ENCODE measurements at places on chromosomes 3 and 15.

- DNase-seq = no peak
Measured at GRCh38 chr3:125211523-125212090, 941 bp downstream of the SLC12A8 start.

DNA sequence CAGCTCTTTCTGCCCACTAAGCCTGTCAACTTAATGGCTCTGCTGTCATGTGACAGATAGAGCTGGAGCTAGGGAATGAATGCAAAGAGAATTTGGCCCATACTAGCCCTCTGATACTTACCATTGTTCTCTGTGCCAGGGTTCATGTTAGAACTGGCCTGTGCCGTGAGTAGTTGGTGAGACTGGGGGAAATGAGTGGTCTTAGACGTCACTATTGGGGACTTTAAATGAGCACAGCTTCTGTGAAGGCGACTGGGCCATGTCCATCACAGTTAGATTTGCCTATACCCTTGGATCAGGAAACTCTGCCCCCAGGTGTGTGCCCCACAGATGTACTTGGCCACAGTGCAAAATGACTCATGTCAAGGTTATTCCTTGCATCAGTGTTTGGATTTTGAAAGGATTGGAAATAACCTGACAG is 124.9 kb downstream of the PTPRG start:
- DNase-seq = no peak

DNA sequence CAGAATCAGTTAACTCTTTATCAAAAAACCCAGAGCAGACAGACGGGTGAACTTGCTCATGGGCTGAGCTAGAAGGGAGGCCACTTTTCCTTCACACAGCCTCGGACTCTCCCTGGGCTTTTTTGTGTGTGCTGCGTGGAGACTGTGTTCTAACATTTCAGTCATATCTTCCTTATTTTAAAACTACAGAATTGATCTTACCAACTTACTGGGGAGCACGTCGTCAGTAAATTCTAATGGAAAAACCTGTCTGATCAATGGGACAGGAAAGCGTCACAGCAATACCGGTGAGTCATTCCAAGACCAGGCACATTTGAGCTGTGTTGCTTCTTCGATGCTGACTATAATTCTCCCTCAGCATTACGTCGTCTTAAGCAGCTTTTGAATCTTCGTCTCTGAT is 145.1 kb downstream of the LPP start:
- no peak for DNase-seq

DNA sequence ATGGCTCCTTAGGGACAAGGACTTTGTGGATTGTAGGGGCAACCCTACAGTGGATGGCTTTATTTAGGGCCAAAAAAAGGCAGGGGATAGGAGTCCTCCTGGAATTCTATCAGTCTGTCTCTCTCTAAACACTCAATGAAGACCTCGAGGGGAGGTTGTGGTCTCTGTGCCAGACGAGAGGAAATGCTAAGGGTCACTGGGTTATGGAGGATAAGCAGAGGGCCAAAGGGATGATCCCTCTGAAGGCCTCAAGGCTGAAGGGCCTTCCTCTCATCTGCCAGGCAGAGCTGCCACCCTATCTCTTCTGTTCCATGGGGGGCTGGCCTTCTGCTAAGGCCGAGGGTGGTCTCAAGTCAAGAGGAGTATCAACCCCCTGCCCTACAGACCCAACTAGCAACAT is 27.0 kb downstream of the PLXNB1 start:
- no peak for DNase-seq

DNA sequence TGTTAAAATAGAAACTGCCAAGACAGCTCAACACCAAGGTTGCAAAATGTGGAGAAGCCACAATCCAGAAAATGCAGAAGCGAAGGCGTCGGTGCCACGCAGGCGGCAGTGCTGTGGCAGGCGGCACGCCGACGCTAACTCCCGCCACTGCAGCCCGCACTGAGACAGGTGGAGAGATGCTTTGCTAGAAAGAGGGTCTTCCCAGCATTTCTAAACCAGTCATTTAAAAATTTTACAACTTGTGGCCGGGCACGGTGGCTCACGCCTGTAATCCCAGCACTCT is 23.2 kb downstream of the CYFIP1 start:
- DNase-seq = no peak

DNA sequence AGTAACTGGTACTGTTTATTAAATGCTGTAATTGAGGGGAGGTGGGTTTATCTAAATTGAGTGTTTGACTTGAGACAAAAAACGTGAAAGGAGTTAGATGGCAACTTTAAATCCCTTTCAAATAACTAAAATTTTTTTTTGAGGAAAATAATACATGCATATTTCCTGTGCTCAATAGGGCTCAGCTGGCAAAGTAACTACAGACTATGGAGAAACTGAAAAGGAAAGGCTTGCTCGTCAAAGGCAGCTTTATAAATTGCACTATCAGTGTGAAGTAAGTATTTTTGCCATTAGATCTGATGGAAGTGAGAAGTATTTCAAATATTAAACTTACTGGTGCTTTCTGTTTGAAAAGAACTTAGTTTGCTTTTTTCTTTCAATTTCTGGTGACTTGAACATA is 72.2 kb downstream of the DZIP3 start:
- DNase-seq = no peak

DNA sequence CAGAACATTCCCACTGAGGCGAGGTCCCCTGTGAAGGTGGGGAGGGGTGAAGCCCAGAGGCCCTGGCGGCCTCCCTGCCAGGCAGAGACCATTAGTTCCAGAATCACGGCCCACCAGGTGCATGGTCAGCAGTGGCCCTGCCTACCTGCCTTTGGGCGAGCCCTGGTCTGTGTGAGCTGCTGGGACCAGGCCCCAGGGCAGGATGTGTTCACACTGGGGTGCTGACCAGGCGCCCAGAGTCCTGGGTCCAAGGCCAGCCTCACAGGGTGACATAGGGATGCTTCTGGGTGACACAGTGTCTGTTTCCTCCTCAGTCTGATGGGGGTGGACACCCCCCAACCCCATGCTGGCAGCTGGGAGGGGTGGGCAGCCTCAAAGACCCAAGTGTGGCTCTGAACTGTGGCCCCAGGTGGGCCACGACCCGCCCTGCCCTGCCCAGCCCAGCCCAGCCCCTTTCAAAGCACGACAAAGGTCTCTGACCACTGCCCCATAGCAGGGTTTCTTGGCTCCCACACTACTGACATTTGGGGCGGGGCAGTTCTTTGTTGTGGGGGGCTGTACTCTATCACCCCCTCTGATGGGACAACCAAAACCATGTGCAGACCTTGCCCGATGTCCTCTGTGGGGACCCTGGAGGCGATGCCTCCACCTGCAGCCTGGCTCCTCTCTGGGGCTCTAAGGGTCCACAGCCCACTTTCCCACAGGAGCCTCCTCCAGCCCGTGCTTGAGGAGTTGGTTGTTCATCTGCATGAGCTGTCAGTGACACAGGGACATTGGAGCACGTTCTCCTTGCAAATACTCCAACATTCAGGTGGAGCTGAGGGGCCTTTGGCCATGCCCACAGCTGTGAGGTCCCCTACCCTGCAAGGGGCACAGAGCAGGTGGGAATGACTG is 44.8 kb upstream of the SLC41A3 start:
- DNase-seq = no peak

- no peak for DNase-seq
Measured at GRCh38 chr15:92902737-92903593, 2.8 kb downstream of the CHD2 start.

DNA sequence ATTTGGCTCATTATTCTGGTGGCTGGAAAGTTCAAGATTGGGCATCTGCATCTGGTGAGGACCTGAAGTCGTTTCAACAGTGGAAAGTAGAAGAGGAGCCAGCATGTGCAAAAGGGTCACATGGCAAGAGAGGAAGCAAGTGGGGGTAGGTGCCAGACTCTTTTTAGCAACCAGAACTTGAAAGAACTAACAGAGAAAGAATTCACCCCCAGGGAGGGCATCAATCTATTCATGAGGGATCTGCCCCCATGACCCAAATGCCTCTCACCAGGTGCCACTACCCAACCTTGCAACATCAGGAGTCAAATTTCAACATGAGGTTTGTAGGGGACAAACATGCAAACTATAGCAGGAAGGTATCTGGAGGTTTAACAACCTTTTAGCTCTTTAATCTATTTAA is 10.3 kb upstream of the RYK start:
- no peak for DNase-seq

DNA sequence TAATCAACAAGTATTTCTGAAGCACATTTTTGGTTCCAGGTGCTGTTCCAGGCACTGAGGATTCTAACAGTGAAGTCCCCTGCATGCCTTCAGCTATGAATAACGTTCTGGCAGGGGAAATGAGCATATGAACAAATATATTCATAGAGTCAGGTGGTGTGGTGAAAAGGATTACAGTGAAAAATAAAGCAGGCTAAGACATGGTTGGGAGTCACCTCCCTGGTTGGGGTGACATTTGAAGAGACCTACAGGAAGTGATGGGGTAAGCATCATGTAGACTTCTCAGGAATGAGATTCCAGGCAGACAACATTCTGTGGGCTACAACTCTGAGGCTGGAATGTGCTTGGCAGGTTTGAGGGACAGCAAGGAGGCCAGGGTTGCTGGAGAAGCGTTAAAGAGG is 15.0 kb downstream of the FRMD4B start:
- no peak for DNase-seq

DNA sequence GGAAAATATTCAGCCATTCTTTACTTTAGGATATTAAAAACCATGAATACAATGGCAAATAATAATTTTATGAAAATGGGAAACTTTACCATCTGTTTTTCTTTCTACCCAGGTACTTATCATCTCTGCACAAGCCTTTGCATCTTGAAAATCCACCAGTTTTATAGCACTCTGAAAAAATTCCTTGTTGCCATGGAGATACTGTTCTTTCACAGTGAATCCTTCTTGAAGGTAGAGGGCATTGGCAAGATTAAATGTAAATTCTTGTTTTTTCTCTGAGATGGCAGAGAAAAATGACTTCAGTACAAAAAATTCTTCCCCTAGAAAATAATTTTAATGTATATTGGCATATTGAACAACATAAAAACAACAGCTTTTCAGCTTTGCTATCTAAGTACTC is 6.9 kb downstream of the SERPINI2 start:
- no peak for DNase-seq

- no peak for DNase-seq
Measured at GRCh38 chr15:29101491-29101890, 168.1 kb downstream of the NSMCE3 start.

- no peak for DNase-seq
Measured at GRCh38 chr3:39542588-39542988, 75.1 kb downstream of the MOBP start.

- DNase-seq = no peak
Measured at GRCh38 chr15:41020311-41020710, 67.0 kb downstream of the CHAC1 start.

DNA sequence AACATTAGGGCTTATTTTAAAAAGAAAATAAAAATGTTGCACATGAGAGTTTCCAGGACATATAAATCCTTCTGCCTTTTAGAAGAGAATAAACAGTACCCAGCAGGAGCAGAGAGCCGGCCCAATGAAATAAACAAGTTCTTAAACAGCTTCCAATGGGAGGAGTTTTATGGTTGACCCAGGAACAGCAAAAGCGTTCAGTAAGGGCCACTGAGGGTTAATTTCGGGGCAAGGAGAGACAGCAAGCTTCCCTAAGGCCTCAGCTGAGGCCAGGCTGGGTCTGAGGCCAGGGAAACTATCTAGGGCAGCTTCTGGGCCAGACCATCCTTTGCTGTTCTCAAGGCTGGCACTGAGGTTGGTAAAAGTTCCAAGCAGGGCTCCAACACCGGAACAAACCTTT is 3.4 kb downstream of the PDZRN3 start:
- DNase-seq = no peak

- no peak for DNase-seq
Measured at GRCh38 chr15:100172356-100173024, 169.3 kb downstream of the ADAMTS17 start.

- DNase-seq = no peak
Measured at GRCh38 chr3:149588909-149589308, 68.9 kb downstream of the WWTR1 start.

- no peak for DNase-seq
Measured at GRCh38 chr3:44439499-44440295, 37.8 kb downstream of the ZNF445 start.

GRCh38 chr3:99637016-99637367 is 1.4 kb upstream of the COL8A1 start:
- DNase-seq = no peak

DNA sequence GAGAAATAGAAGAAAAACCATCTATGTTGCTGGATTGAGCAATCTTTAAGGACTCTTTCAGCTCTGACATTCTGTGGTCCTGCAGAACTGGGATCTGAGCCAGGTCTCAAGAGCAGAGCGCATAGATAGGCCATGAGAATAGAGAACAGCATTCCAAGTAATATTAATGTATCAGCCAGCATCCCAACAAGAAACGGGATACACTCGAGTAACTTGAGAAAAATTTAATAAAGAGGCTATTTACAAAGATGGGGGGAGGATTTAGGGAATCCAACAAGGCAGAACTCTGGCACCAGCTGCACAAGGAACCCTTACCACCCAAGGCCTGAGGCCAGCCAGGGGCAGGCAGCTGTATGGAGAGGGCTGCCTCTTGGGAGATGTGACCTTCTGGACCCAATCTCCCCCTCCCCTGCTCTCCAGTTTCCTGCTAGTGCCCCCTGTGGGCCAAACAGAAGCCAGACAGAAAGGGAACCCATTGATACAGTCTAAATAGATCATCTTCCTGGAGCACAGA is 8.2 kb downstream of the TMOD2 start:
- peak; percentile 63 for DNase-seq

DNA sequence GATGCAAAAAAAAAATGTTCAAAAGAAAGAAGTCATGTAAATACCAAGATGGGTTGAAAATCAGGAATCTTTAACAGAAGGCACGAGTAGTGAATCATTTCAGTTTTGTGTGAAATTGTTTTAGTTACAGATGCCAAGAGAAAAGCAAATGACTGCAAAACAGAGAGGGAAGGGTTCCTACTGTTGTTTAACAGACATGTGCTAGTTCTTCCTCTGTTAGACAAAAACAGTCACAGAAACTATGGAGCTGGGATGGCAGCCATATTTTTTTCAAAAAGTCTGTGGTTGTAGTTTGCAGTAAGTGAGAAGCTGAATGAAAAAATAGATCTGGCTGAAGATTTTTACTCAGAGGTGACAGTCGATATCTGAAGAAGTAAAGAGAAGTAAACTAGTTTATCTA is 511.9 kb downstream of the ZIC1 start:
- no peak for DNase-seq

- DNase-seq = no peak
Measured at GRCh38 chr3:48851407-48851806, 3.7 kb upstream of the PRKAR2A start.

GRCh38 chr3:173221010-173221409 is 80.0 kb upstream of the SPATA16 start:
- no peak for DNase-seq

DNA sequence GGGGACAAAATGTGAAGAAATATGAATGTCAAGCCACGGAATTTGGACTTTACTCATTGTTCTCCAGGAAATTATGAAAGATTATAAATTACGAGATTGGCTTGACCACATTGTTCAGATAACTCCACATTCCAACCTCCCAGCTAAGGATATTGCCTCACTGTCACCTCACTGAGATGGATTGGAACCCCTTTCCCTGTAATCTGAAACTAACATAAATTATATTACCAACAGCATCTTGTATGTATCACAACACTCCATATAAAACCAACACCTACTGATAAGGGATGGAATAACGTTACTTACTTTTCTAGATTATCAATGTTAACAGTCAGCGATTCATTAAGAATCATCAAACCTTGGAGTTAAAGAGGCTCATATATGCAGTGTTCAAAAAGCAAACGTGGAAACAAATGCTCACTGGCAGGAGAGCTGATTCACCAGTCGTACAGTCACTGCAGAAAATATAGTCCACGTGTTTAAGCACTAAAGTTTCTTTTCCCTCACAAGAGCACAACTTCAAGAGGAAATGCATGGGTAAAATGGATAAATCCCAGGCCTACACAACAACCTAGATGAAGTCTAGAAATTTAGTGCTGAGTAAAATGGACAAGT is 451.5 kb downstream of the FGF12 start:
- DNase-seq = no peak

- no peak for DNase-seq
Measured at GRCh38 chr3:40414270-40414669, 27.3 kb downstream of the ENTPD3 start.
